ENCODE measurements at places on chromosomes 5 and 9.

DNA sequence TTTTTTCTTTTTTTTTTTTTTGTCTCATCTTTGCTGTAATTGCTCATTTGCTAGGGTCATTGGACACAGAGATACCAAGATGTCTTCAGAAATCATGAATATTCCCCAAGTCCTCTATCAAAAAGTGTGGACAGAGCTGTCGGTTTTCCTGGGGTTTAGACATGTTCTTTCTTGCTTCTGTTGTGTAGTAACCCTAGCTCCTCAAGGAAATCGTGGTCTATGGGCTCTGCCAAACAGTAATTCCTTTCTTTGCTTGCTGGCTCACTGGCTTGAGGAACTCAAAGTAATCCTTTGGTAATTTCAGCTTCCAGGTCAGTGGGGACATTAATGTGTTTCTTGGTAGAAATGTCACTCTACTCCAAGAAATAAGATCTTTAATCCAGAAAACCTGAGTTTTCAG, 101.7 kb downstream of the TMC1 start:
- DNase-seq, result no peak

DNA sequence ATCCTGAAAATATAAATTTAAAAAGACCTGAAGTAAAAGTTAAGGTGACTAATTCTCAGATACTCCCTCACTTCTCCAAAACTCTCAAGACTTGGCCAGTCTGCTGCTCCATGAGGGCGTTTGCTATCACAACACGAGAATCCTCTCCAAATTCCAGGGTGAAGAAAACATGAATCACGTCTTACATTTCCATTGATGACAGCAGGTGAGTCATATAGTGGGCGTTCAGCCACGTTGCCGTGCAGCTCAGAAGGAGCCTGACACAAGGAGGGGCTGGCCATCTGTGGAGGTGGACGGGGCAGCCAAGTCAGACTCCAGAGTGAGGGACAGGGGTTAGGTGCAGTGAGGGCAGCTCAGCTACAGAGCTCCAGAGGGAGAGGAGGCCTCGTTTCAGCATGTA, 555.1 kb upstream of the ADAMTS16 start:
- DNase-seq, result no peak

DNA sequence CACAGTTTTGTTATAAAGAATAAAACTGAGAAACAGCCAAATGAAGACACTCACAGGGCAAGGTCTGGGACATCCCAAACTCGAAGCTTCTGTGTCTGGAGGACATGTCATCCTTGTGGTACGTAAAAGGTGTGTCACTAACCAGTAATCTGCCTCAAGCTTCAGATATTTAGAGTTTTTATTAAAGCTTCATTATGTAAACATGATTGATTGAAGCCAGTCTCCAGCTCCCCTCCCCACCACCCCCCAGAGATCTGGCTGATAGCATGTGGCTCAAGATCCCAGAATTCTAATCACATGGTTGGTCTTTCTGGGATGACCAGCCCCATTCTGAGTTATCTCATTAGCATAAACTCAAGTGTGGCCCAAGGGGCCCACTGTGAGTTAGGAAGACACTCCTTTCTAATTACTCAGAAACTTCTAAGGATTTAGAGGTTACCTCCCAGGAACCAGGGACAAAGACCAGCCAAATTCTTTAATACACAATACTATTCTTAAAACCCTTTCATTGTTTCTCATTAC, 31.4 kb upstream of the ERAP1 start:
- no peak for DNase-seq

DNA sequence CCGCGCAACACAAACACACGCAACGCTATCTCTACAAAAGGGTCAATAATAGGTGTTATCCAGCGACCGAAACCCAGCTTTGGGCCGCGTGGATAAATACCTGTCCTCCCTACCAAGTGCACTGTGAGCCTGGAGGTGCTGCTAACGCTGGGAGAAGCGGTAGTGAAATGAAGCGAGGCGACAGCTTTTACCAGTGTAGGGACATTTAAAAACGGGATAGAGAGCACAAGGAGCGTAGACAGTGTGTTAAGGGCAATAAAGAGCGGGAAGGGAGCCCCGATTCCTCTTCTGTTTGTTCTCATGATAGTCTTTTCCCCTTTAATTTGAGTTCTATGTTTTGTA, 421 bp upstream of the DEPDC1B start:
- DNase-seq, result no peak

DNA sequence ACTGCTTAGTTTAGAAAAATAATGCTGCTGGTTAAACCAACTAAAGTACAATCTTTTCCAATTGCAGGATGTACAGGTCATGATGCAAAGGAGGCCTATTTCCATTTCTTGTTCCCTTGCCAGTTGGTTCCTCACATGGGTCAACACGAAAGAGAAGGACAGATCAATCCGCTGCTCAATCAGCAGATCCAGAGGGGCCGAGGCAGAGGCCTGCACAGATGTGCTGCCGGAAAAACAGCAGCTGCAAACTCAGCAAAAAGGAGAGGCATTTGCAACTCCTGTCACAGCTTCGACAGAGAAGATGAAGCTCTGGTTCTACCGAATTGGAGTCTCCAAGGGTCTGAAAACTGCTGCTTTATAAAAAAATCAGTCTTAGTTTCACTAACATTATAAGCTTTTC, 69.8 kb downstream of the NIPSNAP3B start:
- no peak for DNase-seq

DNA sequence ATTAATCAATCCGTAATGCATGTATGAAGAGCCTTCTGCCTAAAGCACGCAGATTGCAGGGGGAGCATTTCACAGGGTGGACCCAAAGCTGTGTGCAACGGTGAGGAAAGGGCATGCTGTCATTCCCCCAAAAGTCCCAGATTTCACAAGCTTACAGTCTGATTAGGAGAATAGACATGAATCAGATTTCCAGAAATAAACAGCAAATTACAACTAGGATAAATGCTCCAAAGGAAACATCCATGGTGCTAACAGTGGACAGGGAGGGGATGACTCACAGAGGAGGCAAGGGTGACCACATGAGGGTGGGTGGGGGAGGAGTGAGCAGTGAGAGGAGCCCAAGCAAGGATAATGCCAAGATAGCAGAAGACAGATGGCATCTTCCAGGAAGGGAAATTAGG, 258.4 kb upstream of the TAS2R1 start:
- DNase-seq, result peak; percentile 2

- no peak for DNase-seq
Observed at GRCh38 chr5:88807327-88807726, 75.7 kb downstream of the MEF2C start.

- DNase-seq, result no peak
Observed at GRCh38 chr9:124593200-124593599, 86.0 kb upstream of the NR5A1 start.

DNA sequence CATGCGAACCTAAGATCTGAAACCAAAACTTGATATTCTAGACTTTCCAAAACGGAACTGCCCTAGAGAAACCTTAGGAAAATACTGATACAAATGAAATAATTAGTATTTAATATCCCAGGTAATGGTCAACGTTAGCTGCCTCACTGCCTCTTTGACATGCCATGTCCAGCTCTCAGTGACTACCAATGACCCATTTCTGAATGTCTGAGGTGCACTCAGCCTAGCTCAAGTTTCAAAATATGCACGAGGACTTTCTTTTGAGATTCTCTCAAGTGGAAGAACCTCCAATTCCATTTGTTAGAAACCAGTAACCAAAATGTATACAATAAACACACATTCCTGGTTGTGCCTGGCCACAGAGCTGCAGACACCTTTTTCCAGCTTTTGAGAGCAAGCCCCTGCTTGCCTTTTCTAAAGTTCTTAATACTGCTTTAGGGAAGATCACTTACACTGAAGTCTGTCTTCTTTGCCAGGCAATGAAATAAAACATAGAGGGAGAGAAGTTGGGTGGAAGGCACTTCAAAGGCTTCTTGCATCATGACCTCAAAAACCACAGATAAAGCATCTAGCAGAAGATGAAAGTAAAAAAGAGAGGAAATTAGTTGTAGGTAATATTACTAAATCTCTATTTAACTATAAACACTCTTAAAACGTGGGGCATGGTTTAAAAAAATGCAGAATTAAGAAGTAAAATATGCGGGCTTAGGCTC, 87.9 kb downstream of the MRPS27 start:
- DNase-seq, result no peak

DNA sequence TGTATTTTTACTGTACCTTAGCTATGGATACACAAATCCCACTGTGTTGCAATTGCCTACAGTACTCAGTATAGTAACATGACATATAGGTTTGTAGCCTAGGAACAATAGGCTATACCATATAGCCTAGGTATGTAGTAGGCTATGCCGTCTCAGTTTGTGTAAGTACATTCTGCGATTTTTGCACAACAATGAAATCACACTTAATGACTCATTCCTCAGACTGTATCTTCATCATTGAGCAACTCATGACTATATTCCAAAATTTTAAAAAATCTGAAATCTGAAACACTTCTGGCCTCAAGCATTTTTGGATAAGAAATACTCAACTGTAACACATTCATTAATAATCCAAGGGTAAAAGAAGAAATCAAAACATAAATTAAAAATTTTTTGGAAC, 666.8 kb upstream of the GRAMD2B start:
- DNase-seq, result no peak

DNA sequence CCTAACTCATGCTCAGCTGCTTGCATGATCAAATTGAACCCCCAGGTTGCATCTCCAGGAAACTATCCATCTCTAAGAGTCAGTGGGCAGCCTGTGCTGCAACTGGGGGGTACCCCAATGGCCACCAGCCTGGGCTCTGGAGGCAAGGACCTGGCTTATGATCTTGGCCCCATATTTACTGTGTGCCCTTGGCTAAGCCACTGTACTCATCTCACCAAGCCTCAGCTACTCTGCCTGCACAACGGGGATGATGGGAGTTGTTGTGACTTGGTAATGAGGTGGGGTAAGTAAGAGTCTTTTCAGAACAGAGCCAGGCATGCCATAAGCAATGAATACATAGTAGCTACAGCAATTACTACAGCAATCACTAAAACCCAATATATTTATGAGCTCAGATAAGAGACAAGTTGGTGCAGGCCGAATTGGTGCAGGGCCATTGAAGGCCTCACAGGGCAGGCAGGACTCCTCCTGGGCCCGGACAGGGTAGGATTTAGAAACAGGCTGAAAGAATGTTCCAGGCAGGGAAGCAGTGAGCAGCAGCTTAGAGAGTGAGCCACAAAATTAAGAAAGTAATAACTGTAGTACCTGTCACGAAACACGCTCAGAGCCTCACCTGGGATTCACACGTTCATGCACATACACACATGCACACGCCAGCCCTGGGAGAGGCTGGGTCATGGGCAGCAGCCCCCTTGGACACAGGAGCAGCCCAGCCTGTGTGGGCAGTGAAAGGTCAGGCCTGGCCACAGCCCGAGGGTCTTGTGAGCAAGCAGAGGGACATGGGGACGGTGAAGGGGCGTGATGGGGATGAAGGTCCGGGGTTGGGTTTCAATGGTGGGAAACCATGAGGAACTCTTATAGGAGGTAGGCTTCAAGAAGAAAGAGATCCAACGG, 74.1 kb downstream of the PAX5 start:
- DNase-seq, result no peak

GRCh38 chr9:88076286-88077070, 61.8 kb downstream of the SPATA31C2 start:
- DNase-seq, result peak; percentile 6

DNA sequence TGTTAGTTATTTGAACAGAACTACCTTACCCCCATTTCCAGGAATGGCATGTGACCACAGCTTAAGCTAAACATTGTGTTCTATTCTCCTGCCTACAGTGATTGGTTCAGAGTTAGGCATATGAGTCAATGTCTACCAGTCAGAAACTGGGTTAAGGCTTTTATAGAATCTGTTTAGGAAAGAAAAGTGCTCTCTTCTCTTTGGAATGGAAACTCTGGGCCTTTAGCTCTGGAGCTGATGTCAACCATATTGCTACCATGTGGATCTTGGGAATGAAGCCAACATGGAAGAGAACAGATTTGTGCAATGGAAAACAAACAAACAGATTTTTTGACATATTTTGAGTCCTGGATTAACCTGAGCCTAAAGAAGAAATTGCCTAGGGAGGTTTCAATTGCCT, 488.9 kb upstream of the TNC start:
- no peak for DNase-seq

GRCh38 chr9:70910598-70910997, 210.8 kb downstream of the TRPM3 start:
- no peak for DNase-seq

GRCh38 chr5:61274511-61274911, 57.5 kb upstream of the ZSWIM6 start:
- no peak for DNase-seq

DNA sequence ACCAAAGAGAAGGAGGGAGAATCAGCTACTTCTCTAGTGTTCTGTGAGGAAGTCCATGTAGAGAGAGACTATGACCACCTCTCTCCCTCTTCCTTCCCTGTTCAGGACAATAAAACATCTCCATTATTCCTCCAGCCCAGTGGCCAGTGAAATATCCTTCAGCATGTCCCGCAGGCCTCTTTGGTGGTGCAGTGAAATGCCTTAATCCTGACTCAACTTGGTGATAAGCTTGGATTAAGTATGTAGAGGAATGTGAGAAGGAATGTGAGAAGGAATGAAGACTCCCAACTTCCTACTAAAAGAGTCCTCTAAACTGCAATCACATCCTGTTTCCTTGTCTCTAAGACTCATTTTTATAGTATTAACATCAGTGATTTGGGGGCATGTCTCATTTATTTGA, 167.3 kb downstream of the TRPM3 start:
- no peak for DNase-seq

GRCh38 chr5:10441992-10442435, 335 bp downstream of the ROPN1L start:
- DNase-seq, result no peak

DNA sequence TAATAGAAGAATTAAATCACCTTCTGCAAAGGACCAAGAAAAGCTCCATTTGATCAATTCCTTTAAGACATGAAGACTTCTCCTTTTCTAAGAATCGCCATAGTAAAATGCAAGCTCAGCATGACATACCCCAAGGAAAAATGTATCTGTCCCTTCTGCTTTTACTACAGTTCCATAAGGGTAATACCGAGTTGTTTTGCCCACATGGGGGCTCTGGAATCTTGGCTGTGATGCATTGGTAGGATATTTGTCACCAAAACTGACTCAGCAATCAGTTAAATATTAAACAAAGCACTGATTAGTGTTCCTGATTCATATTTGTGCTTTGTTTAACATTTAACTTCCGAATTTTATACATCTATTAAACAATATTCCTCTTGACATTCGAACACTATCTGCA, 24.3 kb upstream of the KCNIP1 start:
- DNase-seq, result peak; percentile 41

GRCh38 chr5:133199417-133200178, 147.8 kb downstream of the HSPA4 start:
- DNase-seq, result no peak

DNA sequence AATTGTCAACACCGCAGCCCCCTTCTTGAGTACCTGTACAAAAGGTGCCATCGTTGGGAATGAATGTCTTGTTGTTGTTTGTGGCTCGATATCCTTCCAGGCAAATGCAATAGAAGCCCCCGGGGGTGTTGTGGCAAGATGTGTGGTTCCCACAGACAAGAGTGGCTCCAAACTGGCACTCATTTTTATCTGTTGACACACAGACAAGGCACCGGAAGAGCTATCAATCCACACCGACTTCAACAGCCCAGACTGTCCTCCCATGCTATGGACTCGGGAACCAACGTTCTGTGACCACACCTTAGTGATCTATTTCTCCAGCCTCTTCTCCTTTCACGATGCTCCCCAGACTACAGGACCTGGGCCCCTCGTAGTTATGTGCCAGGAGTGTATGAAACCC, 25.9 kb downstream of the SUSD1 start:
- DNase-seq, result no peak

- no peak for DNase-seq
Observed at GRCh38 chr9:14349146-14349446, 35.2 kb upstream of the NFIB start.

GRCh38 chr5:68028131-68028727, 187.3 kb upstream of the PIK3R1 start:
- no peak for DNase-seq
